ENCODE measurements at places on chromosomes 4 and X.

- DNase-seq, result no peak
Observed at GRCh38 chr4:29058531-29058930, 1661.6 kb upstream of the PCDH7 start.

DNA sequence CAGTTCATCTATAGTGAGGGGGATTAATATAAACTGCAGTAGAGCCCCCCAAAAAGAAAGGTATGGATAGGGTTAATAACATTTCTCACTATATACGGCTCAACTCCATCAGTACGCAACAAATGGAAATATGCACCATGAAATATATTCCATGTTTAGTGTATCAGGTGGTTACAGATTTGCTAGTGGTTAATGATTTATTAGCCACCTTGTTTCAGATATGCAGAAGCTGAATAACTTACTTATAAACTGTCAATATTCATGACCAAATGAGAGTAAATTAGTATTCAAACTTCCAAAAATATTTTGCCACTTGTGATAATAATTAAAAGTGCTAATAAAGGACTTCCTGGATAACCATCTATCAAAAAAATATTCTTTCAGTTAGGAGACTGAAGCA lies 14.8 kb downstream of the AMTN start:
- DNase-seq, result no peak

DNA sequence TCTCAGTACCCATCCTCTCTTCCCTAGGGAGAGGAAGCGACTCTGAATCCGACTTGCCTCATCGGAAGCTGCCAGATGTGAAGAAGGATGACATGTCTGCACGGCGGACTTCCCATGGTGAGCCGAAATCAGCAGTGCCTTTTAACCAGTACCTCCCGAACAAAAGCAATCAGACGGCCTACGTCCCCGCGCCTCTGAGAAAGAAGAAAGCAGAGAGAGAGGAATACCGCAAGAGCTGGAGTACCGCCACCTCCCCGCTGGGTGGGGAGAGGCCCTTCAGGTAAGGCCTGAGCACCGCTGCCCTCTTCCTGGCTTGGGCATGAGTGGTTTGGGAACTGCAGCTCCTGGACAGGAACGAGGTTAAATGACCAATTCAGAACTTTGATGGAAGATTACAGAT lies 81.2 kb downstream of the LIMCH1 start:
- DNase-seq, result no peak

- DNase-seq, result no peak
Observed at GRCh38 chr4:38161208-38162113, 201.3 kb downstream of the PTTG2 start.

- no peak for DNase-seq
Observed at GRCh38 chr4:22389240-22389870, 126.5 kb downstream of the ADGRA3 start.

DNA sequence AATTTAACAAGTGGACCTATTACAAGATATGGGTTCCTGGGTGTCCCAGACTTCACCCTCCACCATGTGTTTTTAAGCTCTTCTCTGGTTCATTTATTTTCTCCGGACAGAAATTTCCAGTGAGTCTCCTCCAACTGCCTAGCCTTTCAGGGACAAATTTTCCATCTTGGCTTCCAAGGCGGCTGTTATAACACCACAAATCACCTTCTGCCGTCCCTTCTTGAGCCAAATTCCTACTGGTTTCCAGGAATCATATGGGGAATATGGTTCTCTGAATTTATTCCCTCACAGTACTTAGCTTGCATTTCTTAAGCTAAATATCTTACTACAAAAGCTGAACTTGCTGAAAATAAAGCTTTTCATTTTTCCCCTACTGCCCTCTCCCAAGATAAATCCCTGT lies 18.8 kb downstream of the NEXMIF start:
- no peak for DNase-seq
